ENCODE measurements at places on chromosomes 5 and 9.

GRCh38 chr5:66249920-66250319, 105.8 kb downstream of the SREK1 start:
- no peak for DNase-seq

DNA sequence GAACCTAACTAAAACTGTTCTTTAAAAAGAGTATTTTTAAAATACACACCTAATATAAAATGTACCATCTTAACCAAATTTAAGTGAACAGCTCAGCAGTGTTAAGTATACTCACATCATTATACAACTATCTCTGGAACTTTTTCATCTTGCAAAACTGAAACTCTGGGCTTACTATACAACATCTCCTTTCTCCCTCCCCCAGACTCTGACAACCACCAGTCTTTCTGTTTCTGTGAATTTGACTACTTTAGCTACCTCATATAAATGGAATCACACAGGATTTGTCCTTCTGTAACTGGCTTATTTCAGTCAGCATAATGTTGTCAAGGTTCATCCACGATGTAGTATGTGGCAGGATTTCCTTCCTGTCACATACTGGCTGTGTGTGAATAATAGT, 93.5 kb downstream of the FOXD1 start:
- no peak for DNase-seq

DNA sequence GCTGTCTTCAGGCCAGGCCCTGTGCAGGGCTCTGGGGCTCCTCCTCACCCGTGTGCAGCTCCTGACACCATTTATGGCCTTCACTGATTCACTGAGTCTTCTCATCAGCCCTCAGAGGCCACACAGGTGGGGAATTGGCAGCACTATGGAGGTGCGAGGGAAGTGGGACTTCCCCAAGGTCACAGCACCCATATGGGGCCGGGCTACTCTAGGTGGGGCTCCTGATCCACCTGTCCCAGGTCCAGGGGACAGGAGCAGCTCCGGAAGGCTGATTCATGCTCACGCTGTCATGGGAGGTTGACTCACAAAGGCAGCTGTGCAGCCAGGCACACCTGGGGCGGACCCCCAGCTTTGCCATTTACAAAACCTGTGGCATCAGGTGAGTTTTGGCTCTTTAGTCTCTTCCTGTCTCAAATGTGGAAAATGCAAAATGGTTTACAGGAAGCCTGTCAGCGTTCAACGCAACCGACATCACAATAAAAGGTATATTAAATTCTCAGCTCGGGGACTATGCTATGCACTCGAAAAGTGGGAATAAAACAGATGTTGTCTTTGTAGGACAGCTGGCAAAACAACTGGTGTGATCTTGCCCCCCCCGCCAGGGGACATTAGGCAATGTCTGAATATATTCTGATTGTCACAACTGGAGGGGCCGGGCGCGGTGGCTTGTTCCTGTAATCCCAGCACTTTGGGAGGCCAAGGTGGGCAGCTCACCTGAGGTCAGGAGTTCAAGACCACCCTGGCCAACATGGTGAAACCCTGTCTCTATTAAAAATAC, 15.0 kb downstream of the NAIF1 start:
- no peak for DNase-seq

DNA sequence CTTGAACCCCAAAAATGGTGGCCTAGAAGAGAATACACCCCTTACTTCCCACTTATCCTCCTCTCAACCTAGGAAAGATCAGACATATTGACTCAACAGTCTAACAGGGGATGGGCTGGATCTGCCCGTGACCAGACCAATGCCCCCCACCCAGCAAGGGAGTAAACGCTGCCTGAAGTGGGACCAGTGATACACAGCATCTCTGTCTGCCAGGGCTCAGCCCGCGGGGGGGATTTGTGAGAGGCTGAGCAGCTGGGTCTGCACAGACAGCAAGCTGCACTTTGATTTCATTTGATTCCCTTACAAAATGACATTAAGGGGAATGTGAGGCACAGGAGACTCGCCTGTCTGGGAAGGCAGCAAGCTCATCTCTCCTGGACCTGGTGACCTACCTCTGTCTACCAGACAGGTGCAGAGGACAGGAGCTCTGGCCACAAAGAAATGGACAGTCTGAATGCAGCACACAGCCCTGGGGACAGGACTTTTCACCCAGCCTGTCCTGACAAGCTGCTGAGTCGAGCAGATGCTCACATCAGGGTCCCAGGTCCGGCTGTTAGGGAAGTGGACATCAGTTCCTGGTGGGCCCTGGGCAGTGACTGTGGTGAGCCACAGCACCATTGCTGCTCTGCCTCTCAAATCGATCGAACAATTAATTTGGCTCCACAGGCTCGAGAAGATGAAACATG, 79.9 kb downstream of the RGS3 start:
- no peak for DNase-seq

DNA sequence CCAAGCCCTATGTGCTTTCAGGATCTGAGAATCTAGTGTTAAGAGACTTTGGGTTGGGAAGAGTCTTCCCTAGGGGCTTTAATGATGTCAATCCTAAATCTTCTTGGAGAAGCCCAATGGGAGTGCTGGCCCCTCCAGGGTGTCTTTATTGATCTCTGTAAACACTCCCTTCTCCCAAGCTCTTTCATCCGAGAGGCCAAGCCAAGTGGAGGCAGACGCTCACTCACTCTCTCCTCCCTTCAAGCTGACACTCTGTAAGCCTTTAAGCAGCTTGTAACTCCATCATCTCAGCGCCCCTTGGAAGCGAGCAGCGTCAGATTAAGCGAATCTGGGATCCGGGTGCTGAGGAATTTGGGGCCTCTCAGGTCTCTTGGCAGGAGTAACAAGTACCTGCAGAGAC, 37.7 kb downstream of the SPARC start:
- DNase-seq: no peak

GRCh38 chr9:115250621-115251032, 132.7 kb upstream of the TNC start:
- DNase-seq: no peak

- no peak for DNase-seq
These were observed 96.2 kb upstream of the PPP1R2B start for GRCh38 chr5:156753846-156754245.

GRCh38 chr5:150152636-150153462, 2.8 kb downstream of the PDGFRB start:
- DNase-seq: no peak

GRCh38 chr5:56625541-56625940, 189.8 kb upstream of the MAP3K1 start:
- no peak for DNase-seq

DNA sequence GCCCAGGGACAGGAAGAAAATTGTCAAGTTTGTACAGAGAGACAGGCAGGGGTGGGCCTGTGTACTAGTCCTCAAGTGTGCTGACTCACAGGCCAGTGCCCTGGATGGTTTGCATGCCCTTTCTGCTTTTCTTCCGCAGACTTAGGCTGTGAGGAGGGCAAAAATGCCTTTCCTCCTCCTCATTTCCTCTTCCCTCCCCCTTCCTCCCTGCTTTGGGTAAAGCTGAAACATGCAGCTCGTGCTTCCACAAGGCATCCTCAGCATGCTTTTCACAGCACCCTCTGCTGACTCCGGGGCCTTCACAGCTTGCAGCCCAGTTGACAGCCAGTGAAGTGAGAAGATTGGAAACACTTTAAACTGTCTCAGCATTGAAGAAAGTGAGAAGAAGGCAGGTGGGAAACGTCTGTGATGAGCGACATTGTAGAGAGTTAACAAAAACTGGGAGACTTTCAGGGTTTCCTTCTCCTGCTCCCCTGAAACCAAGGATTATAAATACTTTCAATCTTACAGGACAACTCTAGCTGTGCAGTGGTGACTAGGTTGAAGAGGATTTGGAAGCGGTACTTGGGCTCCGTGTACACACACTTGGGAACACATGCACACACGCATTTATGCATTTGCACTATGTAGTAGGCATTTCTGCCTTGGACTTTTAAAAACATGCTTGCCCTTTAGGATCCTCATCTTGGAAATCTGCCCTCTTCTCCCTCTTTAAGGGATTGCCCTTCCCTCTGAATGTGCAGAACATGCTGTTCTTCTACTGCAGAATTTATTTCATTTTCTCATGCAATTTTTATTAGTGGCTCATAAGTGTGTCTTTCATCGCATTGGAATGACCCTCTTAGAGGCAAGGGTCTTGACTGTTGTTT, 138.8 kb downstream of the GRIA1 start:
- peak; percentile 29 for DNase-seq

- DNase-seq: no peak
These were observed 61.3 kb downstream of the SGCD start for GRCh38 chr5:156388233-156388632.

GRCh38 chr9:113154471-113154870, 3.7 kb downstream of the SLC31A2 start:
- no peak for DNase-seq

DNA sequence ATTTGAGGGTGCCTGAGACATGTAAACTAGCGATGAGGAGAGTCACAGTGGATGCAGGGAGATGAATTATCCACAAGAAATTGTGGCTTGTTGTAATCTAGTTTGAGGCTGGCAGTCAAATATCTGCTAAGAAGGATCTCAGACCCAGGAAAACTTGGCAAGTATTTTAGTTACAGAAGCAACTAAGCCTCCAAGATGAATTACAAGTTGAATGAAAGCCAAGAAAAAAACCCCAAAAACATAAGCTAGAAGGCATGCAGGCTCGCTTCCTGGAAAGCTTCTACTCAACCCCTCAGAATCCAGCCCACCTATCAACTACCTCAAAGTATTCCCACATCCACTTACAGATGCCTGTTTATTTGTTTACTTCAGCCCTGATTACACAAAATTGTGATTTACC, 696.9 kb downstream of the MAT2B start:
- no peak for DNase-seq

DNA sequence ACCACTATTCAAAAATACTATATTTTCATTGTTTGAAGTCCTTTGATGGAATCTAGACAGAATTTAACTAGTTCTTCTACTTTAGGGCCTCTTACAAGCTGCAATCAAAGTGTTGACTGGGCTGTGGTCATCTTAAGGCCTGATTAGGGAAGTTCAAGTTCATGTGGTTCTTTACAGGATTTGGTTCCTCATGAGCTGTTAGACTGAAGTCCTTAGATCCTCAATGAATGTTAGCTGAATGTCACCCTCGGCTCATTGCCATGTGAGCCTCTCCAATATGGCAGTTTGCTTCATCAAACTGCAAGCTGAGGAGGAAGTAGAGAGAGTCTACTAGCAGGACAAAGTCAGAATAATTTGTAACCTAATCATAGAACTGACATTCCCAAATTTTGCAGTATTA, 135.1 kb downstream of the CSNK1G3 start:
- no peak for DNase-seq

DNA sequence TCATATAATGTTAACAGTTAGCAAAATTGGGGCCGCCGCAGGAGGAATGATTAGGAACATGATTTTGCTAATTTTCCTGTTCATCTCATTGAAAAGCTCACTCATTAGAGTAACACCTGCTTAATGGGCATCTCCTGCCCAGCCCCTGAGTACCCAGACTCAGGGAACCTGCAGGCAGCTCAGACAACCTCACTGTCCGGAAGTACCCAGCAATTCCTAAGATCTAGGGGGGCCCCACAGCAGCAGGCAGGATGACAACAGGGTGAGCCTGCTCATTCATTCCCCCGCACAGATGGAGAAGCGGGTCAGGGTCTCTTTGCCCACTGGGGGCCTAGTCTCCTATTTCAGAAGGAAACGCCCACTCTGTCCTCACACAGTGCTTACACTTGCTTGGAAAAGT, 12.6 kb downstream of the FAM78A start:
- DNase-seq: no peak

DNA sequence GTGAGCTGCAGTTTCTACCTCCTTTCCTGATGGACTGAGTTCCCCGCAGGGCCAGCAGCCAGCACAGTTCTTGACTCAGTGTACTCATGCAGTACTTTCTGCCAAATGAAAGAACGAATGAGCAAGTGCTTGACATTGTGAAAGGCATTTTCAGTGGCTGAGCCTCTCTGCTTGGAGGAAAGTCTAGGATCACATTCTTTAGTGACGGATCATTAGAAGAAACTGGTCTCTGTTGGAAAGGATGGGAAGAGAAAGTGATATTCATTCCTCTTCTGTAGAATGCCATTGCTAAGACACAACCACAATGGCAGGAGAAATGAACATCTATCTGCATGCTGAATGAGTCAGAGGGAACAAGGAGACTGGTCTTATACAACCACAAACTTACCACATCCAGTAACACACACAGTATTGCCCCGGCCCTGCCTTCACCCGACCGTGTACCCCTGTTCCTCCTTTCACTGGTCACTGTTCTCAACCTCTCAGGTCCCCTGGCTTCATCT, 206.9 kb downstream of the CRB2 start:
- no peak for DNase-seq

DNA sequence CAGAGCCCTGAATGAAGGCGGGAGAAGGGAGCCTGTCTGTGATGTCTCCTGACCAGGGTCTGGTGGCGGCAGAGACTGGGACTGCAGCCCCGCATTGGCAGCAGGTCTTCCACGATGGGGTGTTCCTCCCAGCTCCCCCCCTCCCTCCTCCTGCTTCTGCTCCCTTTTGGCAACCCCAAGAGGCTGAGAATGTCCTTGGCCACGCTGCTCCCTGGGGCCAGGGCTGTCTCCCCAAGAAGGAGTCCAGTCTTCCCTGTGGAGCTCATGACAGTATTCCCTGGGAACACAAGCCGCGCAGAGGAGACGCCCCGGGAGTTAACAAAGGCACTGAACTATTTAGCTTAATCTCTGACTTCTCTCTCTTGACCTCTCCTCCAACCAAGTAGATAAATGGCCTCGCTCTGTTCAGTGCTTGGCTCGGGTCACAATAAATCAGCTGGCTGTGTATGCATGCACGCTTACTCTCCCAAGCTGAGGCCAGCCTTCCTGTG, 84.0 kb upstream of the NEURL1B start:
- peak; percentile 70 for DNase-seq

DNA sequence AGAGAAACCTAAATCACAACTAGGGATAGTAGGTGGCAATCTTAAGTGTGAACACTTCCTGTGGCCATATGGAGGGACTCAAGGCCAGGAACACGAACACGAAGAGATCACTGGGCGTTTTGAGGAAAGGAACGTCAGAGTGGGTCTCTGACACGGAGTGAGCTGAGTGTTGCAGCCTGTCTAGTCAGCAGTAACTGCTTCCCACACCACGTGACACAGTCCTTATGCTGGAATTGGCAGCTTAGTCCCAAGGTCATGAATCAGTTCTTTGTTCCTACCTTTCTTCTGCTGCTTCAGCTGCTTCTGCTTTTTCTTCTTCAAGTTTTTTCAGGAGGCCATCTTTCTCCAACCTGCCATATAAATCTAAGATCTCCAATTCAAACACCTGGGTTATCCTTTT, 18.2 kb downstream of the SPACA9 start:
- DNase-seq: peak; percentile 70

GRCh38 chr9:114359801-114360200, 28.0 kb downstream of the AKNA start:
- DNase-seq: no peak
